ENCODE measurements at places on chromosomes 16 and 17.

- DNase-seq: no peak
Measured at GRCh38 chr16:52676959-52677358, 130.0 kb upstream of the TOX3 start.

GRCh38 chr17:1909985-1910384 lies 80.2 kb downstream of the RPA1 start:
- no peak for DNase-seq

GRCh38 chr16:66926171-66926947 lies 1.0 kb upstream of the RRAD start:
- DNase-seq: no peak

DNA sequence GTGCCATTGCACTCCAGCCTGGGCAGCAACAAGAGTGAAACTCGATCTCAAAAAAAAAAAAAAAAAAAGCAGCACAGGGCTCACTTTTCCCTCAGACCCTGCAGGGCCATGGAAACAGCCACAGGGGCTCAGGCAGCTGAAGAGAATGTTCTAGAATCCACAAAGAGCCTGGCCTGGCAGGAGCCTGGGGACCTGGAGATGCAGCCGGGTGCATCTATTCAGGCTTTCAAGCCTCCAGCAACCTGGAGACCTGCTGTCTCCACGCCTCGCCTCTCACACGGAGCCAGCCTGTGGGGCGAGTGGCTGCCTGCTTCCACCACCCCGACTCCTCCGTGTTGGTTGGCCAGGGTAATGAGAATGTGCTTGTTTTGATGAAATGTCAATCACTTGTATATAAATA lies 44.0 kb upstream of the MEAK7 start:
- DNase-seq: no peak

- DNase-seq: no peak
Measured at GRCh38 chr16:51445250-51445649, 294.2 kb upstream of the SALL1 start.

Measured in right forelimb (tissue), 1 donor.